ENCODE measurements at places on chromosomes 6 and 20. TPM values are rescaled to one million over a fixed set of nuclear protein-coding genes. Genes with fewer than 3 reads are reported as not detected.

Gene MOG
- not detected for total RNA-seq

Gene ENPP5
- 14.6 TPM for total RNA-seq

Gene POPDC3
- total RNA-seq = 4.7 TPM

Gene NOX3
- total RNA-seq = 2.1 TPM

Gene LY6G6F
- total RNA-seq = not detected

Gene SKIC2
- 53.5 TPM for total RNA-seq

Gene KIF6
- total RNA-seq = 2.2 TPM

Gene ZNF831
- total RNA-seq = 0.35 TPM

Gene MEP1A
- total RNA-seq = not detected

Gene MROH8
- 4.1 TPM for total RNA-seq
